ENCODE measurements at places on chromosomes 1 and 21.

GRCh38 chr1:201299968-201300367 is 16.7 kb downstream of the PKP1 start:
- DNase-seq: no peak

DNA sequence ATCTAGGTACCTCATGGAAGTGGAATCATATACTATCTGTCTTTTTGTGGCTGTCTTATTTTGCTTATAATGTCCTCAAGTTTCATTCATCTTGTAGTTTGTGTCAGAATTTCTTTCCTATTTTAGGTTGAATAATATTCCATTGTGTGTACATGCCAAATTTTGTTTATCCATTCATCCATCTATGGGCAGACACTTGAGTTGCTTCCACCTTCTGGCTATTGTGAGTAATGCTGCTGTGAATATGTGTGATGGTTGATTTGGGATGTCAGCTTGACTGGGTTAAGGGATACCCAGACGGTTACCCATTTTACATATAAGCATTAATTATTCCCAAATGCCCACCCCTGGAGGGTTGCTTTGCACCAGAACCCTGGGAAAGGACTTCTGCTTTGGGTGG is 477.5 kb downstream of the PTPRU start:
- no peak for DNase-seq

DNA sequence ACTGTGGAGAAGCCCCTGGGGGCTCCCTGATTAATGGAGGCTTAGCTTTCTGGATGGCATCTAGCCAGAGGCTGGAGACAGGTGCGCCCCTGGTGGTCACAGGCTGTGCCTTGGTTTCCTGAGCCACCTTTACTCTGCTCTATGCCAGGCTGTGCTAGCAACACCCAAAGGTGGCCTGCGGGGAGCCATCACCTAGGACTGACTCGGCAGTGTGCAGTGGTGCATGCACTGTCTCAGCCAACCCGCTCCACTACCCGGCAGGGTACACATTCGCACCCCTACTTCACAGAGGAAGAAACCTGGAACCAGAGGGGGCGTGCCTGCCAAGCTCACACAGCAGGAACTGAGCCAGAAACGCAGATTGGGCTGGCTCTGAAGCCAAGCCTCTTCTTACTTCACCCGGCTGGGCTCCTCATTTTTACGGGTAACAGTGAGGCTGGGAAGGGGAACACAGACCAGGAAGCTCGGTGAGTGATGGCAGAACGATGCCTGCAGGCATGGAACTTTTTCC is 24.8 kb downstream of the PCSK9 start:
- DNase-seq: no peak

- no peak for DNase-seq
Measured at GRCh38 chr1:55275941-55276341, 60.8 kb upstream of the USP24 start.

DNA sequence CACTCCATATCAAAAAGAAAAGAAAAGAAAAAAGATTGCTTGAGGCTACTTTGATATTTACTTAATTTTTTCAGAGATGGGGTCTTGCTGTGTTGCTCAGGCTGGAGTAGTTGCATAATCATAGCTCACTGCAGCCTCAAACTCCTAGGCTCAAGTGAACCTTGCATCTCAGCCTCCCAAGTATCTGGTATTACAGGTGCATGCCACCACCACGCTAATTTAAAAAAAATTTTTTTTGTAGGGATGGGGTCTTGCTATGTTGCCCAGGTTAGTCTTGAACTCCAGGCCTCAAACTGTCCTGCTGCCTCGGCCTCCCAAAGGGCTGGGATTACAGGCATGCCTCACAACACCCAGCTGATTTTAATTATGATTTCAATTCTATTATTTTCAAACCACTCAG is 38.2 kb downstream of the RTCA start:
- no peak for DNase-seq

- DNase-seq: no peak
Measured at GRCh38 chr1:199135901-199136300, 497.1 kb downstream of the PTPRC start.

- DNase-seq: no peak
Measured at GRCh38 chr1:204062106-204062505, 10.8 kb upstream of the SOX13 start.

GRCh38 chr1:160427625-160428024 is 27.3 kb downstream of the VANGL2 start:
- no peak for DNase-seq

DNA sequence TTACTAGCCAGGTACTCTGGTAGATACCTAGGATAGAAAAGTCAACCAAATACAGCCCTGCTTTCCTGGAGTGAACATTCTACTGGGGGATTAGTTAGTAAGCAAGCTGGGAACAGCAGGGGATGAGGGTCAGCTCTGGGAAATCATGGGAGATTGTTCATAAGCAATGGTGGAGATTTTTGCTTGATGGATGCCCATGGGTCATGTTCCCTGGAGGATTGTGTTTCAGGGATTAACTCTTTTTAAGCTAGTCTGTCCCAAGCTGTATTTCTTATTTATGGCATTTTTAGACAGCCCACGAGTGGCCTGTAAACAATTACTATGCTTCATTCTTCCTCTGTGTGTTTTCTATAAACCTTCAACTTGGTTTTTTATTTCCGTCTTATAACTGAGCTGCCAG is 18.9 kb downstream of the CACHD1 start:
- no peak for DNase-seq

DNA sequence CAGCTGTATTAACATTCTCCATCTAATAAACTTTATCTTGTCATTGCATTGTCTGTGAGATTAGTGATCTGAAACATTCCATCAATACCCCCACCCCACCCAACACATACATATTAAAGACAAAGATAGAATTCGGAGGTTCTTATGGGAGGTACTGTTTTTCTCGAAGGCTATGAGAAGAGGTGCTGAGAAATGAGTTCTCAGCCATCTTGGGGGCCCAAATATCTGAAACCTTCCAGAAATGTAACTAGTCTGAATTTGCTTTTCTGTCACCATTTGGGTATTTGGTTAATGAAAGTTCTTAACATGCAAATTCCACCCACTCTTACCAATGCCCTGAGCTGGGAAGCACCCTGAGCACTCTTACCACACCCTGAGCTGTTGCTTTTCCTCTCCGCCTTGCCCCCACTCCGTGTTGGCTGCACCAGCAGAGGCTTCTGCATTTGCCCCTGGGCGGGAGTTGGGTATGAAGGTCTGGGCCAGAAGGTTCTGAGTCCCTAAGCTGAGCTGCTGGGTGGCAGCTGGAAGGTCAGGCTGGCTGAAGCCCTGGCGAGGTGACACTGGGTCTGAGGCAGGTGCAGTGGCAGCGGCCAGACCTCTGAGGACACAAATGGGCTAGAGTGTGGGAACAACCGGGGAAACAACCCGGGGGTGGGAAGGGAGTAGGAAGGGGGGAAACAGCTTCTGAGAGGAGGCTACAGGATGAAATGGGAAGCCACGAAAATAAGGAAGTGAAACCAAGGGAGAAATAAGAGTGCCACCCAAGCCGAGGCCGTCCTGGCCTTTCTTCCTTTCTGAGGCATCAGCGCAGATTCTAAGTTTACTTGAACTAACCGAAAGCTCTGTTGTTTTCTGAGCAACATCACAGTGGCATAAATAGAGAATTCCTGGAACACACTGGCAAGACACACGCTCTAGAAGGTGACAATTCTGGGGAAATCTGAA is 26.3 kb upstream of the IER5 start:
- DNase-seq: no peak

DNA sequence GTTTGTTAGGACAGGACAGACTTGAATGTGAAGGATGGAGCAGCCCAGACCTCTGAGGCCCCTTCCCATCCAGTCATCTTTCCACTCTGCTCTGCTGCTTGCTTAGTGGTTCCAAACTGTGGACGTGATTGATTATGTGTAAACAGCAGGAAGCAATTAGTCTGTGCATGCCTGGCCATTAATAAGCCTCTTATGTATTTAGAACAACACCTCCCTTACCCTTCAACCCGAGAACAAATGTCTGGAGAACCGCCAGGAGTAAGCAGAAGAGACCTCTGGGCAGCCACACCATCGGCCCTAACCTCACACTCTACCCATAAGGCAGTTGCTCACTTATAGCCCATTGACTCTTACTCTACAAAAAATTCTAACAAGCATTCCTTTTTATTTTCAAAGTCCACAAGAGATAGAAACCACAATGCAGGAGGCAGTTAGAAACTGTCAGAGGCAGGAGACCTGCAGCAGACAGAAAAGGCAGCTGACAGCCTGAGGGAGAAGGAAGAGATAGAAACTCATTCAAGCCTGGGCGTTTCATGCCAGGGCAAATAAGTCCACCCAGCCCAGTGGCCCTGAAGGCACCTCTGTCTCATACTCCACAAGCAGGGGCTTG is 5.8 kb upstream of the EPHA8 start:
- DNase-seq: no peak

- DNase-seq: no peak
Measured at GRCh38 chr1:180116964-180117763, 37.5 kb upstream of the QSOX1 start.

DNA sequence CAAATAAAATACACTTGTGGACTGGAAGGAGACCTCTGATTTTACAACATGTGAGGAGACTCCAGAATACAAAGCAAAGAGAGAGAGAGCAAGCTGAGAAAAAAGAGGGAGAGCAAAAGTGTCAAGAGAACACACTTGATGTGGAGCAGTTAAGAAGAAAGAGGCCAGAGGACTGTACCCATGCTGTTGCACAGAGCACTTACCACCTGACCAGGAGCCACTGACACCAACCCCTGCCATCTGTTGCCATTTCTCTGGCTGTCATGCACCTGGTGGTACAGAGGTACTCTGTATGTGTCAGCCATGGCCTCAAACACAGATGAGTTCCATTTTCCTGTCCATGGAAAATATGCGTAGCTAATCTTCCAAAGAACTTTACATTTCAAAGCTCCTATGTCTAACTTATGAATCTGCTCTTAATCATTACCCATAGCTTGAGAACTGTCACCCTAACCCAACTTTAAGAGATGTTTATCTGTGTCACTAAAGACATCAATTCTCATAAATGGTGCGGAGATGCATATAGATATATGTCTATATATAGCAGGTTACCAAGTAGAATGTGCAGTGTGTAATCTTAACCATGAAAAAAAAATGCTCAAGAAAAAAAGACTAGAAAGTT is 32.8 kb upstream of the ABCD3 start:
- no peak for DNase-seq

DNA sequence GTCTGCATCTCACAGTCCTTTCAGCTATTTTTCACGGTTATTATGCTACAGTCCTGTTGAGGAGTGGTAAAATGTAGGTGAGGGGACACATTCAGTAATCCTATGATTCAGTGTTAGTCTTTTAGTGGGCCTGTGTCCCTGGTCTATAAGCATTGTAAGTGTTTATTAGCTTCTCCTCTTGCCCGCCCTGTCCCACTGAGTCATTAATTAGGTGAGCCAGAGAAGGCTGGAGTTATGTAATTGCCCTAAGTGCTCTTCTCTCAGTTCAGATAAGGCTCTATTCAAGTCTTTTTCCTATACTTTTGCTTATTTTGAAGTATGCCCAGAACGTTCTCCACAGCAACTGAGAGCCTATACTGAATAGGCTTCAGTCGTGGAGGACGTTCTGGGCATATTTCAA is 76.3 kb upstream of the ZRANB2 start:
- DNase-seq: no peak

GRCh38 chr1:111736548-111737215 is 2.5 kb downstream of the INKA2 start:
- no peak for DNase-seq

GRCh38 chr1:68375919-68376318 is 73.8 kb downstream of the RPE65 start:
- no peak for DNase-seq
